ENCODE measurements at places on chromosomes 5 and 9.

DNA sequence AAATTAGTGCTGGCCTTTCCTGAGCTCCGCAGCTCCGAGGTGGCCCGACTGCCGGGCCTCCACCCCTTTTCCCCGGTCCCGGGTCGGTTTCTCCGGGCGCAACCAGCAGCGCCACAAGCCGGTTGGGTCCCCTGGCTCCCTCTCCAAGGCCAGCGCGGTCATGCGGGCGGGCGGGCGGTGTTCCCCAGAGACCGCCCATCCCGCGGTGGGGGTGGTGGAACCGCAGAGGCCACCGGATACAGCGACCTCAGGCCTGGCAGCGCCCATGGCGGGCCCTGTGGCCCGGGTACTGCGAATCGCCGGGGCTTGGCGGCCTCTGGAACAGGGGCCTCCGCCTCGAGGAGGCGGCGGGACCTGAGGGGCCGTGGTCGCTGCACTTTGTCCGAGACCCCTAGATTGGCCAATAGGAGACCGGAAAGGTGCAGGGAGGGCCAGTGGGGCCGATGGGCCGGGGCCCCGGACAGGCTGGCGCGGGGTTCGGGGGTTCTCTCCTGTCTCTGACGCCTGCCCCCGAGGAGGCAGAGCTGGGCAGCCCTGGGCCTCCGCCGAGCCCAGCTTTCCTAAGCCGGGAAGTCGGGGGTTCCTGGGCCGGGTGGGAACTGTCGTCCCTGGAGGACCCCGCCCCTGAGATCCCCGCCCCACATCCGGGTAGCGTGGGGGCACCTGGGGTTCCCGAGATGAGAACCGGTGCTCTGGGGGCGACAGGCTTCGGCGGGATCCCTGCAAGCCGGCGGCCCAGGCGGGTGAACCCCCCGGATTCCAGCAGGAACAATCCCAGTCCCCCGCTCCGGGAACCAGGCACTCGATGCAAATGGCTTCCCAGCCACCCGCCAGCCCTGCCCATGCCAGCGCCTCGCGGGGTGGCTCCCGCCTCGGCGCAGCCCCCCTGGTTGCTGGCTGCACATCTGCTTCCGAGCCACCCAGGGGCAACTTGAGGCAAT is 293.9 kb downstream of the ZSWIM6 start:
- DNase-seq = no peak

- no peak for DNase-seq
Measured at GRCh38 chr9:116713271-116713670, 26.2 kb downstream of the TRIM32 start.

GRCh38 chr5:77208507-77209163 is 1.8 kb upstream of the PDE8B start:
- no peak for DNase-seq

GRCh38 chr9:96519787-96520186 is 69.8 kb downstream of the HABP4 start:
- no peak for DNase-seq

DNA sequence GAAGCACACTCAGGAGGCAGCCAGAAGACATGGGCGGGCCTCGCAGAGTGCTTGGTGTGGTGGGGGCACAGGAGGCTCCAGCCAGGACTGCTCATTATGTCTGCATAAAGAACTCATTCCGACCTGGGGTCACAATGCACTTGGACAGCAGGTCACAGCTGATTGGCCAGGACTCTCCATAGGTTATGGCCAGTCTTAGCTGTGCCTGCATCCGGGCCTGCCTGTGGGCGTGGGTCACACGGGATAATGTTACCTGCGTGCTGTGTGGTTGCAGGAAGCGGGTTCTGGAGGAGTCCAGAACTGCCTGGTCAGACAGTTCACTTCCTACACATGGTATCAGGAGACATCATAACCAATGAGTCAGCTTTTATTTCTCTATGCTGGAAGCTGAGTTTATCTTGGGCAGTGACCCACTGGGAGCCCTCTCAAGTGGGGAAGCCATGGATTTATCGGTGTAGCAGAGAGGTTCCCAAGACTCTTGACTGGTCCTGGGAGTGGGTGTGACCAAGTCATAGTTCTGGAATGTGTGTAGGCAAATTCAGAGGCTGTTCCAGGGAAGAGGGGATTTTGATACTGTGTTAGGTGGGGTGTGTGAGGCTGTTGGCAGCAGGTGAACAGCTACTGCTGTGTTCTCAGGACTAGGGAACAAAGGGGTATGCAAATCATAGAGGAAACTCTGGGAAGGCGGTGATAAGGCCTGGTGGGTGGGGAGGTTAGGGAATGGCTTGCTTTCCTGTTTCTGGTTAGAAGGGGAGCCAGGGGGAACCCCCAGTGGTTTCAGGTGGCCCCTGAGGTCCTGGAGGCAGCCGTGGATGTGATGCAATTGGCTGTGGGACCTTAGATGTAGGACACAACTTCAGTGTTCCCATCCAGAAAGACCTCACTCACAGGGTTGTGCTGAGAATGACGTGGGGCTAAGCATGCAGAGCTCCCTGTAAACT is 51.3 kb downstream of the ARHGEF37 start:
- no peak for DNase-seq
